GM20000 (cell line): ENCODE measurements at places on chromosomes 12 and 14.

GRCh38 chr12:5830111-5830510 is 114.9 kb downstream of the ANO2 start:
- DNase-seq: no peak

GRCh38 chr14:85471744-85472143 is 58.2 kb upstream of the FLRT2 start:
- no peak for DNase-seq

DNA sequence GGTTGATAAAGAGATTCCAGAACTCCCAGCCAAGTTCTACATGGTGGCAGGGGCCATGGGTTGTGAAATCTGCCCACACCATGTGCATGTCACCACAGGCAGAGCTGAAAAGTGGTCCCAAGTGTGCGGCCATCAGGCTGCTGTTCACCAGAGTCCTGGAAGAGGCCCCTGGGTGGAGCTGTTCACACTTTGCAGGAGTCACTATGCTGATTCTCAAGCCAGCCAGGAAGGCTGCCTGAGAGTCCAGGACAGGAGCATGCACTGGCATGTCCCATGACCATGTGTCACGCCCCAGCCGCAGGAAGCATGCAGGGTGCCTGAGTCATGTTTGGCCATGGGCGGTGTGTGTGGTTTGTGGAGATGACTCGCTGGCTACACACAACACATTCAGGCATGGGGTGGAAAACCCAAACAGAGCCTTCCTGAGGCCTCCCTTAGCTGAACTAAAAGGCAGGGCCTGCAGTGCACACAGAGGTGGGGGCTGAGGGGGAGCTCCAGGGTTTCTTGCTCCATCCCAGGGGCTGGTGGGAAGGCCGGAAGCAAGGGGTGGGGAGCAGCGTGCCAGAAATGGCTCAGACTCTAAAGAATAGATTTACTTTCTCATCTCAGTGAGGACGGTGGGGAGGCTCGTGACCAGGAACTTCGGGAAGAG is 19.4 kb downstream of the ABCB9 start:
- DNase-seq: peak; percentile 75

- no peak for DNase-seq
Measured at GRCh38 chr12:108076556-108076955, 52.5 kb upstream of the WSCD2 start.

DNA sequence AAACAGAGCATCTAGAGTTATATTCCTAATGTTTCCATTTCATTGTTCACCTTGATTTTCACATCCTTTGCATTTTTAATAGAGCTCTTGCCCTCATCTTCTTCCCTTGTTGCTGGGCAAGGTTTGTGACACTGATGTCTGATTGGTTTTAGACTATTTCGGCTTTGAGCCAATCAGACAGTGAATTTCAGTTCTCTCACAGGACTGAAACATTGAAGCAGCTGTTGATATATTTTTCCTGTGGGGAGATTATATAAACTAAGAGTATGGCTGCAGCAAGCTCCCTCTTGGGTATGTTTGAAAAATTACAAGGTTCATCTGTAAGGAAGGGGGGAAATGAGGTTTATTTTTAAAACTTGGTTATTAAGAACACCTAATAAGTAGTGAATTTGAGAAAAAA is 51.2 kb downstream of the ATF7IP start:
- no peak for DNase-seq

GRCh38 chr14:29648045-29648444 is 279.6 kb downstream of the PRKD1 start:
- DNase-seq: no peak

DNA sequence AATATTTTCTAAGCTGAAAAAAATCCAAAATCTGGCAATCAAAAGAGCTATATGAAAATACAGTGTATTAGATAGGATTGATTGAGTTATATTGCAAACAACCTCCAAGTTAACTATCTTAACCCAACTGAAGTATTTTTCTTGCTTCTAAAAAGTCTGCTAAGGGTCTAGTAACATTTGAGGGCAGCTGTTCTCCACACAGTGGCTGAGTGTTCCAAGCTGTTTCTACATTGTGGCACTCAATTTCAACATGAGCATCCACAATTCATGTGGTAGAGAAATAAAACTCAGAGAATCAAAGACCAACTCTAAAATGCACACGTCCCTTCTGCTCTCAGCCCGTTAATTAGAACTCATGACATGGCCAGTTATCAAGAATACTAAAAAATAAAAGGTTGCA is 340.0 kb downstream of the C12orf50 start:
- no peak for DNase-seq

DNA sequence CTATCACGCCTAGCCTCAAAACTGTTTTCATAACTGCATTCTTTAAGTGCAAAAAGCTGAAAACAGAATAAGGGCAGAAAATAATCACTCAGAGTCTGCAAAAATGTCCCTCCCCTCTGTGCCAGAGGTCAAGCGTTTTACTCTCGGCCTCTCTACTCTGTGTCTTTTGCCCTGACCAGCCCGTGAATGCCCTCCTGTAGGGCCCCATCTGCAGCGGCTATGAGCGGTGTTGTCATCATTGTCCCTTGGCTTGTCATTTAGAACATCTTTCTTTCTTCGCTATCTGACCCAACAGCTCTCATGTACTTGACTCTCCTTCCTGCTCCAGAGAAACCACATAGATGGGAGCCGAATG is 21.7 kb downstream of the ELK3 start:
- DNase-seq: no peak

DNA sequence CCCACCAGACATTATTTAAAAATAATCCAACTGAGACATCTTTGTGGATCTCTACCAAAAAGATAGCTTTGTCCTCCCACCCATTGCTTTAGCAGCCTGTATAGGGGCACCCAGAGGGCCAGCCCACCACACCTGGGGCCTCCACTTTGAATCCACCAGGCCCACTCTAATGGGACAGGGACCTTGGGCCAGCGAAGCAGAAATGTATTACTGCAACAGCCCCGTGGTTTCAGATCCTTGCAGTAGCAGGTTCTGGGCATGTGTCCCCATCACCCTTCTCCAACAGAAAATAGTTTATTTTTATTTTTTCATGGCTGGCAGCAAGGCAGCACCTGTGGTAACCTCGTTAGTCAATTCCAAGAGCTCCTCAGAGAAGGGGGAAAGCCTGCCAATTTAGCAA is 218.4 kb downstream of the ZFP36L1 start:
- no peak for DNase-seq

DNA sequence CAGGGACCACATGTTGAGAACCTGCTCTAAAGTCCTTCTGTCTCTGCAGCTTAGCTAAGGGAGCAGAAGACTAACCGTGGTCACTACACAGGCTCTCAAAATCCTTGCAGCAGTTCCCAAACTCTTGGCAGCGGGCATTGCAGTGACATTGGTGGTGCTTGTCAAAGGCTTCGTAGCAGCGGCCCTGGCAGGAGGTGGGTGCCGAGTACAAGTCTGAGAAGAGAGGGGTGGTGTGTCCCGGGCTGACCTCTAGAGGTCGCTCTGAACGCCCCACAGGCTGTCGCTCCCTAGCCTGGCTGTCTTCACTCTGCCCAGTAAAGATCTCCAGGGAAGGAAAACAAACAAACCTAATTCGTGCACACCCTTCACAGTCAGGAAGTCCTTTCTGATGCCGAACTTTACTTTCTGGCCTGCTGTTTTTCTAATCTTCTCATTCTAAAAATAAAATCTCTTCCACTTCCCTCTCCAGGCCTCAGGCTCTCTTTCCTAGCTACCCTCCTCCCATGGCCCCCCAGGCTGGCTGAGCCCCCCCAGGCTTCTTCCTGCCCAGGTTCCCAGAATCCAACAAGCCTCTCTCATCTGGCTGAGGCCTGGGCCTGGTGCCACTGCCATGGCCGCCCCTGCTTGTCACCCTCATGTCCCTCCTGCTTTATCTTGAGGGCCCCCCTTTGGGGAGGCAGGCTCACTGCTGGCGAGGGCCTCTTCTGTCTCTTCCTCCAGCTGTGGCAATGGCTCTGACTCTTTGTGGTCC is 7.7 kb downstream of the ENDOU start:
- DNase-seq: peak; percentile 60

GRCh38 chr12:116545936-116546335 is 13.2 kb upstream of the MAP1LC3B2 start:
- DNase-seq: no peak

DNA sequence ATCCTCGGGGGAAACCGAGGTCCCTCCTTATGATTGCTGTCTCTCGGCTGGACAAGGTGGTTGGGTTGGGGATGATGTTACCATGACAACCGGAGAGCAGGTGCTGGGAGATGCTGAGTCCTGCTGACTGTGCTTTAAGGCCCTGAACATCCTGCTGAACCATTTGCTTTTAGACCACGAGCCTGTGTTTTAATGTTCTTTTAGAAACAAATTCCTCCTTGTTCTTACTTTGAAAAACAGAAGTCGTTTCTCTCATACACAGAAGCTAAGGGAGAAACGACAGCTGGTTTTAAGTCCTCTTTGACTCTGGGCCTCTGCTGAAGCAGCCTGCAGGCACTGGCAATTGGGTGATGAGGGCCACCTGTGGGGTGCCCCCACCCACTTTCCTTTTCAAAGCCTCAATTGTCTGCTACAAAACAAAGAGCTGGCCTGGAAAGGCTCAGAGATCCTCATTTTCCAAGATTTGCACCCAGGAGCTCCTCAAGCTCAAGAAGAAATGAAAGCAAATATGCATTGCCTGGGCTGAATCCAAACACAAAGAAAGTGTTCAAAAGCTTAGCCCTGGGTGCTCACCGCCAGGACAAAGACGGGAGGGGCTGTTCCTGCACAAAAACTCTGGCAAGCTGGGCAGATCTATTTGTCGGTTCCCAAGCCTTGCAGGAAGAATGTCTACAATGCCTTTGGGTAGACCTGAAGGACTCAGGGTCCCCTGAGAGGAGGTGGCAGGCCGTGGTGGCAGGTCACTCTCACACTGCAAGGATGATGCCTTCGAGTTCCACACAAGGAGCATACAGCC is 90.0 kb upstream of the CLMN start:
- DNase-seq: no peak

- no peak for DNase-seq
Measured at GRCh38 chr12:128394137-128394536, 127.2 kb downstream of the TMEM132C start.

GRCh38 chr14:63210812-63211211 is 6.6 kb downstream of the RHOJ start:
- DNase-seq: no peak

- no peak for DNase-seq
Measured at GRCh38 chr12:100489251-100489820, 15.7 kb downstream of the NR1H4 start.

- DNase-seq: no peak
Measured at GRCh38 chr12:49537231-49537751, 1.5 kb upstream of the KCNH3 start.

- DNase-seq: no peak
Measured at GRCh38 chr12:44817687-44818086, 58.4 kb downstream of the NELL2 start.

GRCh38 chr14:56390859-56391258 is 188.7 kb upstream of the TMEM260 start:
- DNase-seq: no peak

DNA sequence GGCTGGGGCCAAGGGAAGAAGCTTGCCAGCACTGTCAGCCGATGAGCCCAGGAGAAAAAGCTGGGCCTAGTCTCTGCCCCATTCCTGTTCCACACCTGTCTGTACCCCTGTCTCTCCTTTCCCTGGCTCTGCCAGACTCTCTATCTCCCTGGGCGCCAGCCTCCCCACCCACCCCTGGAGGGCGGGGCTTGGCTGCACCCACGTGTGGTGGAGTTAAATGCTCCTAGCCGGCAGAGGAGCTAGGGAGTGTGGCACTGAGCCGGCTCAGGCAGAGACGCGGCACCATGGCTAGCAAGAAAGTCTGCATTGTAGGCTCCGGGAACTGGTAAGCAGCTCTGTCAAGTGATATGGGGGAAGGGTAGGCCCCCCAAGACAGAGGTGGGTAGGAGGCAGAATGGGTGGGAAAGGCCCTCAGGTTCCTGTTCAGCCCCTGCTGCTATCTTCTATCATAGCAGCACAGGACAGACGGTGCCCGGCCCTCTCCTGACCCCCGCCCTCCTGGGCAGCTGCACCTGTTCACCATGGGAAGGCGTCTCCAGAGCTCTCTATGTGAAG is at the start of gene GPD1:
Gene GPD1, plus strand, starts transcription at position 242 of the 555 bp plus-strand sequence. Its CDS starts 43 bp downstream, at position 285.
- DNase-seq: no peak

DNA sequence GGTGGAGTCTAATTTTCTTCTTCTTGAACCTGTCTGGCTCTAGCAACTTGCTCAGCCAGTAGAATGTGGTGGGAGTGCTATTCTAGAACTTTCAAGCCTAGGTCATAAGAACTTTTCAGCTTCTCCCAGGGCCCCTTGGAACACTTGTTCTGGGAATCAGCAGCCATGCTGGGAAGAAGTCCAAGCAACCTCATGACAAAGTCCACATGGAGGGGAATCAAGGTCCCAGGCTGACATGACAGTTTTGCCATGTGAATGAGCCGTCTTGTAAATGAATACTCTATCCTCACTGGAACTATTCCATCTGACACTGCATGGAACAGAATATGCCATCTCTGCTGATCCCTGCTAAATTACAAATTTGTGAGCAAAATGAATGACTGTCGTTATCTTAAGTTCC is 214.2 kb upstream of the TBX3 start:
- DNase-seq: no peak

GRCh38 chr14:53001787-53002378 is 51.0 kb upstream of the FERMT2 start:
- no peak for DNase-seq

GRCh38 chr12:72072592-72073212 is 134.1 kb downstream of the TPH2 start:
- DNase-seq: no peak

DNA sequence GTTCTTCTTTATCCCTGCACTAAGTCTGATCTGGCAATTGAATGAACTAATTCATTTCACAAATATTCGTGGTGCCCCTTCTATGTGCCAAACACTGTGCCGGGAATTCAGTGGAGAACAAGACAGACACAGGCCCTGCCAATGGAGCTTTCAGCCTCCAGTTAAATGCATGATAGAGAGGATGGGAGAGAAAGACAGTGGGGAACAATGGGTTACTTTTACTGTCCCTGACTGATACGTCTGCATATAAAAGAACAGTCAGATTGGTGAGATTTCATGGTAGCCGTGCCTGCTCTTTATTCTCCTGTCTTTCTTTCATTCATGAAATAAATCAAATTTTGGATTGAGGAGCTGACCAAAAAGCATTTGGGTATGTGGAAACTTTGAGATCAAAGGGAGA is 78.5 kb downstream of the TMEM117 start:
- DNase-seq: no peak

DNA sequence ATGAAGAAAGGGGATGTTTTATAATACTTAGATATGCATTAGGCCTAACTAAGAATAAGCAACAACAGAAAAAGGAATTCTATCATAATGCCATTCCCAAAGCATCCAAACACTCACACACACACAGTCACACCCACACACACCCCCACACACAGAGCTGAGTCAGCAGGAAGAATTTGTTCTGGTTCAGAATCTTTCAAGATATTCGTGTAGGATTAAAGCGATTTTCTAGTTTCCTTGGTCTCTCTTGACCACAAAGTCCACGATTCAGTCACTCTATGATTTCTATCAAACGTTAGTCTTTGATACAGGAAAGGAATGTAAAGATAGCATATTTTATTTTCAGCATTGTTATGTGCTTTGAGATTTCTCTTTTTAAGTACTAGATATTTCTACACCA is 382.6 kb upstream of the DCN start:
- DNase-seq: no peak

- no peak for DNase-seq
Measured at GRCh38 chr14:41960281-41960680, 353.6 kb downstream of the LRFN5 start.
